Astrocyte of the spinal cord (primary cell): ENCODE measurements at places on chromosomes 6 and 20.
A peak's percentile ranks its signal among the peaks of the same experiment; 100 is the strongest.

DNA sequence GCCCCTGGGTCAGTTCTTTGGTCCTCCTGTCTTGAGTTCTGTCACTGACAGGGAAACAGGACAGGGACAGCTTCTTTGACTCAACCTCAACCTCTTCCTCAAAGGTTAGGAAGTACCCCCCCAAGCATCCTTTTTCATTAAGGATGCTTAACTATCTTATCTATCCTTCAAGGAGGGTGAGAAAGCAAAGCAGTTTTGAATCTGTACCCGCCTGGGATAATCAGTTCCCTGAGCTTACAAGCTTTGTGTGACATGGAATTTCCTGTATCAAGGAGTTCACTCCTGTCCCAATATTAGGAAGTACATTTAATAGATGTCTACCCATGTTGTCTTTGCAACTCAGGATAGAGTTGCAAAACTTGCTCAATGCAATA lies 31.1 kb upstream of the PIM1 start:
- DNase-seq: no peak

DNA sequence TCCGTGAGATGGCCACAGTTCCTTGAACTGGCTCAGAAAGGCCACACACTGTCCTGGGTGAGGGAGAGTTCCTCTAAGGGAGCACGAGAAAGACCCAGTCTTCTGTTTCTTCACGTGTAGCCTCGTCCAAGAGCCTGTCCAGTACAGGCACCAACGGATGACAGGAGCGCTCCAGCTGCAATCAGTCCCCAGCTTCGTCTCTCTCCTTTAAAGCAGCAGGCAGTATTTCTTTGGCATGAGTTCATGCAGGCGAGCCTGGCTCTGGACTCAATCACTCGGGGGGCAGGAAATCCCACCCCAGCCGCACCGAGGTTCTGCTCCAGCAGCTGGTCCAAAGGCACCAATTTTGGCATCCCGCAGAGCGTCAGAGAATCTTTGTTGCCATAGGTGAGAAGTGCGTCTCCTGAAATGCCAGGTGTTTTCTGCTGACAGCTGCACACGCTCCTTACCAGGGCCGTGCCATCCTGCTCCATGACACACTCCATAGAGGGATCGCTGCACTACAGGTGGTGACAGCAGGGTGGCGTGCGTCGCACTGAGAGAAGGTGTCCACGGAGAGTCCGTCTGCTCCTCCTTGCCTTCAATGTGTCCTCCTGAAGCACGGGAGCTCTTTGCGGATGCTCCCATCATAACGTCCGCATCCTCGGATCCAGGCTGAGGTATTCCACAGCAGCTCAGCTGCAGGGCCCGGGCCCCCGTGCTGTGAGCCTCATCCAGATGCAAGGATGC lies 59.6 kb upstream of the AFDN start:
- DNase-seq: no peak

- DNase-seq: no peak
Observed at GRCh38 chr20:36117638-36118037, 36.9 kb upstream of the EPB41L1 start.

- DNase-seq: peak; percentile 51
Observed at GRCh38 chr6:36679043-36679833, 724 bp downstream of the CDKN1A start.

DNA sequence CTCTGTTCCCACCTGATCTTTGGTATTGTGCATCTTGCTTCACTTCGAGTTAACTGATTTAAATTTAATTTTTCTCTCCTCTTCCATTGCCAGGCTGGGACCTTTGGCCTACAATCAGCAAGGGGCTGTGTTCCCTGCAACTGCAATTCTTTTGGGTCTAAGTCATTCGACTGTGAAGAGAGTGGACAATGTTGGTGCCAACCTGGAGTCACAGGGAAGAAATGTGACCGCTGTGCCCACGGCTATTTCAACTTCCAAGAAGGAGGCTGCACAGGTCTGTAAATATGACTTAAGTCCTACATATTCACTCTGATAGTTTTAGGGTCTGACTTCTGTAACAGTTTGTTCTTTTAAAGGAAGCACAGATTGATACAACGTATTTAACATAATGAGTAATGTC lies 412.4 kb downstream of the ARHGAP18 start:
- no peak for DNase-seq

GRCh38 chr6:8080362-8081151 lies 16.4 kb upstream of the BLOC1S5 start:
- DNase-seq: peak; percentile 70

GRCh38 chr20:59518881-59519706 lies 85.2 kb upstream of the PHACTR3 start:
- peak; percentile 51 for DNase-seq

GRCh38 chr6:157032923-157033322 lies 255.7 kb downstream of the ARID1B start:
- no peak for DNase-seq
